Calu3 (cell line): ENCODE measurements at places on chromosomes 2 and 18.

- no peak for DNase-seq
Observed at GRCh38 chr2:25650256-25650655, 23.1 kb downstream of the DTNB start.

- DNase-seq, result no peak
Observed at GRCh38 chr18:14026199-14026598, 106.0 kb downstream of the ZNF519 start.

GRCh38 chr2:217263756-217264155 lies 403.9 kb upstream of the TNP1 start:
- no peak for DNase-seq

- no peak for DNase-seq
Observed at GRCh38 chr2:233849607-233850271, 4.6 kb downstream of the HJURP start.

- no peak for DNase-seq
Observed at GRCh38 chr2:142688856-142689605, 188.4 kb upstream of the KYNU start.
